ENCODE measurements at places on chromosomes 13 and 19.

DNA sequence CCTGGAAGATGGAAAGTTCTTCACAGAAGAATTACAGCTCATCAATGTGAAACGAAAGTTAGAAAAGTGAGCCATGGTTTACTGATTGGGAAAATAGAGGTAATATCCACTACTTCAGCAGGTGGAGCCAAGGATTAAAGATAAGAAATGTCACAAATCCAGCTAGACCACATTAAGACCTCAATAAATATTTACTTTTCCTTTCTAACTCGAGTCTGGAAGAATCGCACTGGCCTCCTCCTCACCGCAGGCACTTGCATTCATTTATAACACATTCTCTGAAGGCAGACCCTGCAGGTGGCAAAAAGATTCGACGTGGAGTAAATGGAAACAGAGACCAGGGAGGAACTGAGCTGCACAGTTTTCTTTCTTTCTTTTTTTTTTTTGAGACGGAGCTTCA is 7.4 kb downstream of the SLC35E1 start:
- no peak for DNase-seq

- DNase-seq = no peak
Observed at GRCh38 chr19:40091205-40092129, 724 bp upstream of the ZNF780A start.

GRCh38 chr13:103184413-103184812 is 118.2 kb upstream of the SLC10A2 start:
- no peak for DNase-seq

GRCh38 chr13:53201454-53202225 is 173.0 kb downstream of the OLFM4 start:
- DNase-seq = no peak

DNA sequence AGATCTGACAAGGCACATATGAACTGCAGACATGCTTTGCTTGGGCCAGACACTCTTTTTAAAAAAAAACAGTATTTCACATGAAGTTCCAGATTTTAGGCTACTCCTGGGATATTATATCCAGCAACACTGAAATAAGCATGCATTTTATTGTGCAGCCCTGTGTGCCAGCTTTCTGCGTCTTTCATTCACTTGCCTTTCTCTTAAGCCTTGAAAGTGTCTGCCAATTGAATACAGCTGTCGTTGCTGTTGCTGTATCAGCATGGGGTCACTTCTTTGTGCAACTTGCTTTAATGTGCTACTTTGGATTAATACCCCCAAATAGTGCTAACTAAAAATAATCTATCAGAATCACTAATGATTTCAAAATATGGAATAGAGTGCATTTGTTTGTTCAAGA is 657.8 kb downstream of the SLITRK6 start:
- DNase-seq = no peak

DNA sequence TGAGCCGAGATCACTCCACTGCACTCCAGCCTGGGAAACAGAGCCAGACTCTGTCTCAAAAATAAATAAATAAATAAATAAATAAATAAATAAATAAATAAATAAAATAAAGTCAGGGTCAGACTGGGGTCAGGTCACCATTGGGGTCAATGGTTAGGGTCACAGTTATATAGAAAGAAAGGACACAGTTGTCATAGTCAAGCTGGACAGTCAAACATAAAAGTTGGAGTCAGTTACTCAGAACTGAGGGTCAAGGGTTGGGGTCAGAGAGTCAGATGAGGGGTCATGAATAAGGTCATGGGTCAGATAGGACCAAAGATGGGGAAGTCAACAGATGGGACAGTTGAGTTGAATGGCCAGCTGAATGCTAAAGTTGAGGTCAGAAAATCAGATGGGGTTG is 16.7 kb upstream of the EPOR start:
- no peak for DNase-seq

GRCh38 chr19:7252364-7252763 is 41.9 kb downstream of the INSR start:
- DNase-seq = no peak

- no peak for DNase-seq
Observed at GRCh38 chr13:83794583-83794982, 87.7 kb downstream of the SLITRK1 start.

DNA sequence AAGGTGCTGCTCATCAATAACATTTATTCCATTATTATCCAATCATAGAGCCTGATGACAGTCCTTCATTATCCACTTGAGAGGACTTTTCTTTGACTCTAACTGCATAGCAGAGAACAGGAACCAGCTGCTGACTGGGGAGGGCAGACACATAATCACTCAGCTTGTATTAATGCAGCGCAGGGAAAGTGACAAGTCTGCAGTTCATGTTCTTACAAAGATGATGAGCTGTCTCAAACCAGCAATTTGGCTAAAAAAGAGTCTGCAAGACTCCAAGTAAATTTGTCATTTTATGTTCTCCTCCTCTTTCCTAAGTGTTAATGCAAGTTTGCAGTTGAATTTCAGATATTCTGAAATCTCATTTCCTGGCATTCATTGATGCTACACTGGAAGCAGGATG is 40.0 kb upstream of the CBY2 start:
- no peak for DNase-seq

DNA sequence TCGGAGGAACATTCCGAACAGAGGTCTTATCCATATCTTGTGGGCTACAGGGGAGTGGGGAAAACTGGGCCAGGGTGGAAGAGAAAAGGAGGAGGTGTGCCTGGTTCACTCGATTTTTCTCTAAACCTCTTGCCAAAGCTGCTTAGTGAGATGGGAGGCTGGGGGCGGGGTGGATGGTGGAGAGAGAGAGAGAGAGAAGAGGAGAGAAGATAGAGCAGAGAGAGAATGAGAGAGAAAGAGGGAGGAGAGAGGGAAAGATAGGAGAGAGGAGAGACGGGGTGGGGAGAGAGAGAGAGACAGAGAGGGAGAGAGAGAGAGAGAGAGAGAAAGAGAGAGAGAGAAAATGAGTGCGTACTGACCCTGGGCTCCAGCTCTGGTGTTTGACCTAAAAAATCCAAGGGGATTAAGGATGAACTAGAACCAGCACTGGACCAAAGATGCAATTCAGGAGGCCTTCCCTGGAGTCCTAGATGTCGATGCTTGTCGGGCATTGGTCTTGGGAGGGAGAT is 14.1 kb downstream of the NOVA2 start:
- DNase-seq = no peak

- no peak for DNase-seq
Observed at GRCh38 chr13:55255236-55255635, 1885.5 kb upstream of the PRR20A start.

DNA sequence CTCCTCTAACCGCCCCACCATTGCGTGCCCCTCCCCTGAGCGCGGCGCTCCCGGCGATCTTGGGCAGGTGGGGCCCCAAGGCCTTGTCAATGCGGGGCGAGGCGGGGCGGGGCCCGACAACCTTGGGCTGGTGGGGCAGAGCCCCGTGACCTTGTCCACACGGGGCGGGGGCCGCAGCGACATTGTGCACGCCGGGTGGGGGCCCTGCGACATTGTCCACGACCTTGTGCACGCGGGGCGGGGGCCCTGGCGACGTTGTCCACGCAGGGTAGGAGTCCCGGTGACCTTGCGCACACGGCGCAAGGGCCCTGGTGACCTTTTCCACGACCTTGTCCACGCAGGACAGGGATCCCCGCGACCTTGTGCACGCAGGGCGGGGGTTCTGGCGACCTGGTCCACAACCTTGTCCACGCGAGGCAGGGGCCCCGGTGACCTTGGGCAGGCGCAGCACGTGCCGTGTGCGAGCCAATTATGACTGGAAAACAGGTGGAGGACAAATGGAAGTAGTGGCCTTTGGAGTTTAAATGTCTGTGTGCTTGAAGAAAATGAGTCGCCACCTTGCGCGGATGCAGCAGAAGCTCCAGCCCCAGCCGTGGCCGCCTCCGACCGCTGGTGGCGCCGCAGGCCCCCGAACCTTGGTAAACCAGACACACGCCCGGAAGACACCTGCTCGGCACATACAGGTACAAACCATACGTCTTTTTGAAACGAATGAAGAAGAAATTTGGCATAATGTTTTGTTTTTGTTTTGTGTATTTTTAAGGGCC is 62.6 kb downstream of the LATS2 start:
- DNase-seq = no peak

GRCh38 chr13:110121422-110122083 is 185.4 kb downstream of the COL4A1 start:
- DNase-seq = no peak

DNA sequence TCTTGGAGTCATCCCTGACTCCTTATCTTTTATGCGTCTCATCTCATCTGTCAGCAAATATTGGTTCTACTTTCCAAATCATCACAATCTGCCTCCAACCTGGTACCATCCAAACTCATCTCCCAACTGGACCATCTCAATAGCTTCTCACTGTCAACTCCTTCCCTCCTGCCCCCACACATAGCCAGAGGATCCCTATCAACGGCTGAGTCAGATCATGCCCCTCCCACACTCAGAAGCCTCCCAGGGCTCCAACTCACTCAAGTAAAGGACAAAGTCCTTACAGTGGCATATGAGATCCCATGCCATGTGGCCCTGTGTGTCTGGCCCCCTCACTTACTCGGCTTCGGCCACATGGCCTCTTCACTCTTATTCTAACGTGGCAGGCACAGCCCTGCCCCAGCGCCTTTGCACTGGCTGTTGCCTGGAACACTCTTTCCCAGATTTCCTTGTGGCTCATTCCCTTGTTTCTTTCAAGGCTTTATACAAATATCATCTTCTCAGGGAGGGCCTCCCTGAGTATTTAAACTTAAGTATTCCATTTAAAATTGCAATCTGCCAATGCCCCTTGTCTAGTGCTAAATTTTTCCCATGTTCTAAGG is 4.3 kb downstream of the SPRED3 start:
- no peak for DNase-seq

- no peak for DNase-seq
Observed at GRCh38 chr13:82305588-82305987, 1576.7 kb downstream of the SLITRK1 start.

All from stimulated activated CD4-positive, alpha-beta T cell treated with anti-CD3 and anti-CD28 coated beads, Interleukin-12 subunit alpha, Interleukin-12 subunit beta, amount 100 ng/mL, for 24 hours (primary cell).